Activated T-helper 17 cell treated with anti-CD3 and anti-CD28 coated beads, Interleukin-2, amount 50 U/mL, for 72 hours (primary cell): ENCODE measurements at places on chromosomes 1 and 21.

- no peak for ATAC-seq
Measured at GRCh38 chr21:39350094-39351005, 1.5 kb upstream of the HMGN1 start.

DNA sequence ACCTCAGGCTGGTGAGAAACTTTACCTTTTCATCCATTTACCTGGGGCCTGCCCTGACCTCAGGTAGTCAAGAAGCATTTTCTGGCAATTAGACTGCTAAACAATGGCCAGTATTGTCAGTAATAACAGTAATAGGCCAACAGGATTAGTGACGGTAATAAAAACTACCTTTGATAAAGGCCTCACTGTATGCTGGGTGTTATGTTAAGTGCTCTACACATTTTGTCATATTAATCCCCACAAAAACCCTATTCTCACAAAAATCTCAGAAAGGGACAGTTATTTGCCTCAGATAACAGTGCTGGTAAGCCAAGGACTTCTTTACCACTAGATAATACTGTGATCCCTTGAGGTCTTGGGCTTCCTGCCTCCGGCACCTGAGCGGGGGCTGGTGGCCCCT is 191.4 kb downstream of the FOXD2 start:
- no peak for ATAC-seq

- no peak for ATAC-seq
Measured at GRCh38 chr1:214485151-214485550, 66.3 kb downstream of the PTPN14 start.

DNA sequence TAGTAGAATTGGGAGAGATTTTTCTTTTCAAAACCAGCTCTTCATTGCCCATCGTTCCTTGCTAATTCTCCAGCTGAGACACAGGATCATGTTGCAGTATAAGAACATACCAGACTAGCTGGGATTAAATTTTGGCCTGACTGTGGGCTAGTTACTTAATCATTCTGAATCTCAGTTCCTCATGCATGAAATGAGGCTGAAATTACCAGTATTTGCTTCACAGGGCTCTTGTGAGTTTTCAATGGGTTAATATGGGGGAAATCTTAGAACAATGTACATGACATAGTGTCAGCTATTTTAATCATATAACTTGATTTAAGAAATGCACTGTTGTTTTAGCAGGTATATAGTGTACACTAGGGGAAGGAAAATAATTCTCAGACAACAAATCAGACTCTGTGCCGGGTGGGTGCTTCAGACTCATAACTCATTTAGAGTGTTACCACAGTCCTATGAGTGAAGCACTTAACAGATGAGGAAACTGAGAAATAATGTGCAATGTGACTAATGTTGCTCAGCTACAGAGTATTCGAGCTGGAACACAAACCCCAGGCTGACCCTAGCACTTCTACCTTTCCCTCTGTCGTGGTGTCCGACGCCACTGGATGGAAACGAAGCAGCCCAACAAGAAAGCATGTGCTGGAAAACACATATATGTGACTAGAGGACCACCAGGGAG is 137.6 kb upstream of the SGIP1 start:
- ATAC-seq: peak; percentile 73

DNA sequence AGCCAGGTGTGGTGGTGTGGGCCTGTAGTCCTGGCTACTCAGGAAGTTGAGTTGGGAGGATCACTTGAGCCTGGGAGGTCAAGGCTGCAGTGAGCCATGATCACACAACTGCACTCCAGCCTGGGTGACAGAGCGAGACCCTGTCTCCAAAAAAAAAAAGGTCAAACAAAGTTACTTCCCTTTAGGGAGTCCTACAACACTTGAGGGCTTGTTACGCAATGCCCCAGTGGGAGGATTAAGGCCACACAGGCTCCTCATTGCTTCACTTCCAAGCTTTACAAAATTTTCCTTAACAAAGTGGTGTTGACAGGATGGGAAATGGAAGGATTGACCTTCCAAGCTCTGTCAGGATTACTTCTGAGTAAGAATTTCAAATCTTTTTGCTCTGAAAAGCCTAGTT is 6.2 kb upstream of the EXTL1 start:
- no peak for ATAC-seq

DNA sequence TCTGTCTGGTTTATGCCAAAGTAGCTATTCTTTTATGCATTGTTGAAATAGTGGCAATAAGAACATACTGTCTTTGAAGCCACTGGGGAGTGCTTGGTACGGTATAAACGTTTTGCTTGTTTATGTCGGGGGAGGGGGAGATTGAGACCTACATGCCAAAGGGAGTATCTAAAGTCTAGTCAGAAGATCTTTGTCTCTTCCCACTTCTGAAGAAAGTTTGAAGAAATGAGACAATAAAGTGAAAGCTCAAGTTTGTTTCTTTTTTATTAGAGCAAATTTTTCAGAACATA is 6.8 kb downstream of the AKIRIN1 start:
- ATAC-seq: no peak

DNA sequence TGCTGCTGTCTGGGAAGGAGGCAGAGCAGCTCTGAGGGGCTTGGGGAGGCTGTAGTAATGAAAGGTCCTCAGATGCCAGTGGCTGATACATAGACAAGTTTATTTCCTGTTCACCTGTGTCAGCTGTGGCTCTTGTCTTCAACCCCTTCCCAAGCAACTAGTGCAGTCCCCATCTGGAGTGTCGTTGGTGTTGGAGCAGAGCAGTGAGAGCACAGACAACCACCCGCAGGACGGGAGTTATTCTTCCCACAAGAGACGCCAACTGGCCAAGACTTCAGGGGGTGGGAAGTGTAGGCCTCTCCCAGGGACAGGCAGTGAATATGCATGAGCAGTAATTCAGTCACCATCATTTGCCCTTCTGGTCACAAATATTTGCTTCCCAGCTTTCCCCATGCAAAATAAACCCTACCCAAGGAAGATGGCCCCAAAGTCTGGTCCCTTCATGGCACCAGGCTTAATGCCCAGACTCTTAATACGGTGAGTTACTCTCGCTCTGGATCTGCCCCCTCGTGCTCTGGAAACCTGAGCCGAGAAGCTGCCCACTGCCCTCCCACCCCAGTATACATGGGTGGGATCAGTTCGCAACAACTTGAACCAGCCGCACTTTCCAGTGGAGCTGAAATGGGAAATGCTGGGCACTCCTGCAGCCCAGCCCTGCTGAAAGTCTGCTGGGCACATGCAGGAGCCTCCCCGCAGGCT is 153.5 kb upstream of the COL6A1 start:
- ATAC-seq: no peak

DNA sequence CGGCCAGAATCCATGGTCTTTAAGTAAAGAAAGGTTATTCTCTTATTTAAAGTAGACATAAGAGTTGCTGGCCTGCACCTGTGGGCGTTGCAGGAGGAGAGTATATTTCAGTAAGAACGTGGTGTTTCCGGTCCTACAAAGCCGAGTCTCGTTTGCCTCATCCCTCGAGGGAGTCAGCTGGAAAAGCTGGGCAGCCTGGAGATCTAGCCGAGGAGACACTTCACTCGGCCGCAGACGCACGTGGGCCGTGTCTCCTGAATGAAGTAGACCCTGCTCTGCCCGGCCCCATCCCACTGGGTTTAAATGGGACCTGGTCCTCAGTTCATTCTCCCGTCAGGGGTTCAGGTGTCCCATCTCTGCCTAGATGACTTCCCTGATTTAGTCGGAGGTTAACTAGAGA is 14.9 kb downstream of the SLC45A1 start:
- no peak for ATAC-seq

DNA sequence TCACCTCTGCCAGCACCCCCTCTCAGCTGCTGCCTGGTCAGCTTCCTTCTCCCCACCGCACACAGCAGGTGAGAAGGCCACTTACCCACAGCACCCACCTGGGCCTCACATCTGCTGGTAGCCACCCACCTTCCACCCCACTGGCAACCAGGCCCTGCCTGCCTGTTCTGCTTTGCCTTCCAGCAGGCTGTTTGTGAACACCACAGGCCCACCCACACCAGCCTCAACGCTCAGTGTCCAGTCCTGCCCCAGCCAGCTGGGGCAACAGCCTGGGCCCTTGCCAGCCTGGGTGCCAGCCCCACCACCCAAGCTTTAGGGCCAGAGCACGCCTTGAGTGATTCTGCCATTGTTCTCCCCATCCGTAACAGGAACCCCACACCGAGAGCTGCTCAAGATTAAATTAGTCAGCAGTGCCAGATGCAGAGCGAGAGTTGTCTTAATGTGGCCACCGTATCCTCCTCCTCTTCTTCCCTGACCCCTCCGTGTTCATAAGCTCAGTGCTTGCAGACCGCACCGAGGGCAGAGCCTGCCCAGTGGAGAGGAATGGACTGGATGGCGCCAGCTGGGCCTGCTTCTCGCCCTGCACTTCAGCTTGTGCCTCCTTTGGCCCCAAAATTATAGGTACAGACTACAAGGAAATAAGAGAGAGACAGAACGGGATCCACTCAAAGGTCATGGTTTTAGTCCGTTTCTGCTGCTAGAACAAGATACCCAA is 120.3 kb upstream of the COL6A1 start:
- ATAC-seq: no peak

DNA sequence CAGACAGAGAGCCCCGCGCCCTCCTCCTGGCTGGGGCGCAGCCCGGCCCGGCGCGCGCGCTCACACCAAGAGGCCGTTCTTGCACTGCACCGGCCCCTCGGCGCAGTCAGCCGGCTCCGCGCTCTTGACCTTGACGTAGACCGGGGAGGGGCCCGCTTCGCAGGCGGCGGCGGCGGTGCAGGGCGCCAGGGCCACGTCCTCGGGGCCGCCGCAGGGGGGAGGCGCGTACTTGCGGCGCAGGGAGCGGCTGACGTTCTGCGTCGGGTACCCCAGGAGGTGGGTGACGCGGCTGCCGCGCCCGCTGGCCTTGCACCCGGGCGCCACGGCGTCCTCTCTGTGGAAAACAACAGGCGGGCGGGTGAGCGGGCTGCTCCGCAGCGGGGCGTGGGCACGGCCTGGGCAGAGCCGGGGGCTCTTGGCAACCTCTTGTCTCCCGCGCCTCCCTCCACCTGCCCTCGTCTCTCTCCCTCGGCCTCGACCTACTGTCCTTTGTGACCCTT is 7.7 kb downstream of the VSIG8 start:
- peak; percentile 96 for ATAC-seq

DNA sequence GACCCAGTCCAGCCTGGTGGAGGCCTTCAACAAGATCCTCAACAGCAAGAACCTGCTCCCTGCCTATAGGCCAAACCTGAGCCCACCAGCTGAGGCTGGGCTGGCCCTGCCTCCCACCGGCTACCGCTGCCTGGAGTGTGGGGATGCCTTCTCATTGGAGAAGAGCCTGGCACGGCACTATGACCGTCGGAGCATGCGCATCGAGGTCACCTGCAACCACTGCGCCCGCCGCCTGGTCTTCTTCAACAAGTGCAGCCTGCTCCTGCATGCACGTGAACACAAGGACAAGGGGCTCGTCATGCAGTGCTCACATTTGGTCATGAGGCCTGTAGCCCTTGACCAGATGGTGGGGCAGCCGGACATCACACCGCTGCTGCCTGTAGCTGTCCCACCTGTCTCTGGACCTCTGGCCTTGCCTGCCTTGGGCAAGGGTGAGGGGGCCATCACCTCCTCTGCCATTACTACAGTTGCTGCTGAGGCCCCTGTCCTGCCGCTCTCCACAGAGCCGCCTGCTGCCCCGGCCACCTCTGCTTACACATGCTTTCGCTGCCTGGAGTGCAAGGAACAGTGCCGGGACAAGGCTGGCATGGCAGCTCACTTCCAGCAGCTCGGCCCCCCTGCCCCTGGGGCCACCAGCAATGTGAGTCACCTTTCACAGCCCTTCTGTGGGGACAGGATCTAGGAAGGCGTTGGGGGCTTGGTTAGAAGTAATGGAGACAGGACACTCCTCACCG is 5.8 kb downstream of the ZNF687 start:
- no peak for ATAC-seq

DNA sequence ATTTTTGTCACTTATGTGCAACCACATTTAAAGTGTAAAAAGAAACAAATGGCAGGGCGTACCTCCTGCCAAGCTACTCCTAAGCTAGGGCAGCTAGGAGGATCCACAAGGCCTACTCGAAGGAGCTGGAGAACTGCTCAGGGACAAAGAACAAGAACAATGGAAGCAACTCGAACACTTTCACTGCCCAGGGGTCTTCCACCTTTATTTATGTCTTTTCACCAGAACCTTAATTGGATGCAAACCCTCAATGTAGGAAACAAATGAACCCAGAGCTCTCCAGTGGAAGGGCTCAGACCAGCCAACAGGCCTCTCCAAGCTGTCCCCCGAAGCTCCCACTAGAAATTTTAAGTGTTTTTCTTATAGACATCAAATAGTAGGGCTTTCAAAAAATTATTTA is 39.9 kb downstream of the C1orf198 start:
- ATAC-seq: no peak

GRCh38 chr1:160519642-160520435 is 3.2 kb downstream of the SLAMF6 start:
- ATAC-seq: peak; percentile 82

DNA sequence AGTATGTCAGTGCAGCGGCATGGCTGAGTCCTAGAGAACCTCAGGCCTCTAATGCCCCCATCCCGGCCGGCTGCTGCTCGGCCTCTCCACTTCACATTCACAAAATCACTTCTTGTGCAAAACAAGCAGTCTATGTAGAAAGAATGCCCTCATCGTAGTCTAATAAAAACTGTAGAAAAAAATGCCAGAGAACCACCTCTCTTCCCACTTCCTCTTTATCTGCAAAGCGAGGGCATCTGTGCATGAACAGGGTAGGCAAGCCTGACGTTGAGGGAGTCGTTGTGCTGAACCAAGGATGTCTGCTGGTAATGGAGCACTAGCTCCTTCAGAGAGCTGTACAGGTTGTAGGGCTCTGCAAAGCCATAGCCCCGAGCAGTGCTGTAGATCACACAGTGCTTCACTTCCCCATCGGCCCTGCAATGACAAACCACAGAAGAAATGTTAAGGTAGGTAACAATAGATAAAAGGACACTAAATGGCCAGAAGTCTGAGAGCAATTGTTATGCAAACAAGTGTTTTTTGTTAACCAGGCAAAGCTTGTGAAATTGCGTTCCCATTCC is 88.9 kb downstream of the PIK3R3 start:
- no peak for ATAC-seq

DNA sequence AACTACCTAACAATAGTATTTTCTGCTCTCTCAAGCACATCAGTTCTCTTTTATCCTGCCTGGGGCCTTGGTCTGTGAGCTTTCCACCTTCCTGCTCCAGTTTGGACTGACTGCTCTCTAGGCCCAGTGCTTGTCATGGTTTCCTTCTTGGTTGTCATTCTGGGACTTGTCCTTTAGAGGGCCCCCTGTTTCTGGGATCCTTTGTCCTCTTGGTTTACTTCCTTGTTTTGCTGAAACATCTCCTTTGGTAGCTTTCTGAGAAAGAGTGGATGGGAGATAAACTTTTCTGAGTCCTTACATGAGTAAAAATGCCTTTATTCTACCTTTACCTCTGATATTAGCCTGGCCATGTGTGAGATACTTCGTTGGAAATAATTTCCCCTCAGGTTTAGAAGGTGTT is 4.7 kb downstream of the SLC1A7 start:
- ATAC-seq: peak; percentile 28

GRCh38 chr21:28104346-28104745 is 888.3 kb downstream of the LTN1 start:
- no peak for ATAC-seq

- ATAC-seq: no peak
Measured at GRCh38 chr1:67537667-67538018, 107.4 kb upstream of the SERBP1 start.

- ATAC-seq: no peak
Measured at GRCh38 chr21:34688145-34688544, 19.4 kb downstream of the CLIC6 start.
